ENCODE measurements at places on chromosomes 2 and 18.

GRCh38 chr18:71784777-71785176 is 759.4 kb downstream of the CBLN2 start:
- no peak for DNase-seq

DNA sequence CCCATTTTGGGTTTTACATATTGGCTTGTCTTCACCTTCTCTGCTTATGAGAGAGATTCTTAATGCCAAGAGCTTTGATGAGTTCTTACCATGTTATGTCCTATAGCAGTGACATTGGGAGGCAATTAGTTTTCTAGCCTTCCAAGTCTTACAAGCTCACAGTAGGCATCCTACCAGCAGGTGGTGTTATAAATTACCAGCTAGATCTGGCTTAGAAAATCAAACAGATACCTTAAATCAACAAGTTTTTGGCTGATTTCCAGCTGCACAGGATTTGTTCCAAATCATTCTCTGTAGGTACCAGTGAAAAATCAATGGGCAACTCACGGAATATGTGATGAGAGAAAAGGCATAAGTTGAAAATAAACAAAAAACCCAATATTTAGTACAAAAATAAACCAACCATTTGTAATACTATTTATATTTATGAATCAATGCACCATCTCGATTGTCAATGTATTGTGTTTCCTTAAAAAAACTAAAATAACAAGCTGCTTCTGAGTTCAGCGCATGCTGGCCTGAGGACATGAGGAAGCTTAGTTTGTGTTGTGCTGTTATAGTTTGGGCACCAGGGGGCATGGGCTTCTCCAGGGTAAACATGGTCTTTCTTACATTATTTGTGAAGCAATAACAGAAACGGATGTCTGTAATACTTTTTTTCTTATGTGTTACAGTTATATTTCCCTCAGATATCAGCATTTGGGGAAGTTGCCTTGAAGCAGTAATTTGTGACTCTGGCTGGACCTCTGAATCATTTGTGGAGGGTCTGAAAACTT is 34.1 kb upstream of the NXPH2 start:
- no peak for DNase-seq

DNA sequence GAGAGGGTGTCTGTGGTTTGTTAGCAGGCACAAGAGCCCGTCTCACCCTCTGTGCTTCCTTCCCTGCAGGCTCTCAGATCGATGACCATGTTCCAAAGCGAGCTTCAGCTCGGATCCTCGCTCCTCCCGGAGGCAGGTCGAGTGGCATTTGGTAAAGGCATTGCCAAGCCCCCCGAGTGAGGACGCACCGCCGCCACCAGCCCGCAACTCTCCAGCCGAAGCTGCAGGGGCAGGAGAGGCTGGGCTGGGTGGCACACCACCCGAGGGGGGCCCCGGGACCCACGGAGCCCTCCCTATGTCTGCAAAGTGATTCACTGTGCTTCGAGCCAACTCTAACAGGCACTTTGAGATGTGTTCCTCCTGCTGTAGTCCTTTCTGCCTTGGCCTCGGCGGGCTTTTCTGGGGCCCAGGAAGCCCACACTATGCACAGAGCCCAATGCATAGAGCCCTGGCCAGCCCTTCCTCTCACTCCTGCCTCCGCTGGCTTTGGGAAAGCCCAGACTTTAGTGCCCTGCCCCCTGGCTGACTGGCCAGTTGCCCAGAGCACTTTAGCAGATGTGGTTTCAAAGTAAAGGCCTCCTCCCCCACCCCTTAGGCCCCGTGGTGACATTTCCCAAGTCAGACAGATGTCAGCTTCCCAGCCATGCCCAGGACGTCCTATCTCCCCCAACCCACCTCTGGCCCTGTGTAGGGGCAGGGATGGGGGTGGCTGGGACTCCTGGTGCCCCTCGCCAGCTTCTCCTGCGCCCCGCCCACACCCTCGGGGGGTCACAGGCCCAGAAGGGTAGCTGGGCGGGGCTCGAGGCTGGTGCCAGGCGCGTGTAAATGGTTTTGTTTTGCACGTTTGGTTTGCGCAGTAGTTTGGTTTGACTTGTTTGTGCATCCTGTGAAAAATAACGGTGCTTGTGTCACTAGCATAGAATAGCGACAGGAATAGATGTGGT is 23.3 kb upstream of the MAPRE3 start:
- no peak for DNase-seq

- DNase-seq, result no peak
Measured at GRCh38 chr2:157420771-157421323, 23.0 kb downstream of the CYTIP start.

- DNase-seq, result no peak
Measured at GRCh38 chr2:209456489-209456888, 32.6 kb downstream of the MAP2 start.

- no peak for DNase-seq
Measured at GRCh38 chr2:30865892-30866681, 58.8 kb upstream of the CAPN13 start.

GRCh38 chr2:17813742-17814473 is 2.4 kb upstream of the MSGN1 start:
- no peak for DNase-seq

- DNase-seq, result no peak
Measured at GRCh38 chr2:128474036-128474955, 155.6 kb upstream of the HS6ST1 start.

DNA sequence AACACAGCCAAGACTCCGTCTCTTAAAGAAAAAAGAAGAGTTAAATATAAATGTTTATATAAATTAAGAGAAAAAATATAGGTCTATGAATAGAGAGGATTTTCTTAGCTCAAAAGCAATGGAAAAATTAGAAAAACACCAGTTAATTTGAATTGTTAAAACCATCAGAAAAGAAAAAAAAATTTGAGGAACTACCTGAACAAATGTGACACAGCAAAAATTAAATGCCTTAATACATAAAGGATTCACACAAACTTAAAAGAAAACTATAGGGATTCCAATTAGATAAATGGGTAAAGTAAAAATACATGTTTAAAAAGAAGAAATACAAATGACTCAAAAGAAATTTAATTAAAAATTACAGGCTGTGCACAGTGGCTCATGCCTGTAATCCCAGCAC is 147.9 kb upstream of the DNMT3A start:
- no peak for DNase-seq

GRCh38 chr2:185381631-185382030 is 357.0 kb upstream of the FSIP2 start:
- no peak for DNase-seq

DNA sequence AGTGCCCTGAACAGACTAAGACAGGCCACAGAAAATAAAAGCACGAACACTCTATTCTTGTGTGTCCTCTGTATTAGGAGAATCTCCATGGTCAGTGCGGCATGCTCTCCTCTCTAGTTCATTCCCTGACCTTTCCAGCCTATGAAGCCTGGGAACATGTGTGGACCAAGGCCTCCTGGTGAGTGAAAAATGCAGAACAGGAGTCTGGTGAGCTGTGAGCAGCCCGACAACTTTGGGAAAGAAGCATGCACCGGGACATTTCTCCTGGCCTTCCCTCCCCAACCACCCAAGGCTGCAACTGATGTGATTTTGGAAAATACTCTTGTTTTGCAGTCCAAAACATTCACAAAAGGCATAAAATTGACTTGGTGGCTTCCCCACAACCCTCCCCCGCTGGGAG is 878.3 kb upstream of the ID2 start:
- no peak for DNase-seq

DNA sequence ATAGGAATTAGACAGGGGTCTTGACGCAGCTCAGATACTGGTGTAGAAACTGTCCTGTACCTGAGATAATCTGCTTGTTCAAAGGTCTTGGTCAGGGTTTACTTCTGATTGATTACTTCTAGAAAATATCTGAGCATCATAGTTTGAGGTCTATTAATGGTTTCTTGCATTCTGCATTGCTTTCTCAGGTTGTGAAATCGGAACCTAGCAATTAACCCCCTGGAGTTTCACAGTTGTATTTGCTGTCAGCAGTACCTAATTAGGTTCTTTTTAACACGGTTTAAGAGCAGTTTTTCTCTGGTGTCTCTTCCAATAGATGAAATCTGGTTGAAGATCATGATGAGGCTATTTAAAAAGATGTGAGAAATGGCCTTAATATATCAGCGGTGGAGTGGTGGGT is 428.6 kb upstream of the SYT4 start:
- no peak for DNase-seq
